ENCODE measurements at places on chromosomes 2 and 18.

DNA sequence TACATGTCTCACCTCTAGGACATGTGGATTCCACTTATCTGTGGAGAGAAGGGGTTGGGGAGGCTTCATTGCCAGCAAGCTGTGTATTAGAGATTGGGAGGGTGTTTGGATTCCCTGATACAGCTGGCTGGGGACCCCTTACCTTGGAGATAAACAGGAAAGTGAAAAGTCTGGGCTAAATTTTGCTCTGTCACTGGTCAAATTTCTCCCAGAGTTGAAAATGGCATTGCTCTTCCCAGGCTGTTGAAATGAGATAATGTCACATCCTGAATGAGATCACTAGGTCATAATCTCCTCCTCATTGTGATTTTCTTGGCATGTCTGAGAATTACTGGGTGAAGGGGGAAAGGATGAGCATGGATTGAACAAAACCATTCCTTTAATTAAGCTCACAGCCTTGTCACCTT, 265.0 kb upstream of the PARD3B start:
- DNase-seq: no peak

DNA sequence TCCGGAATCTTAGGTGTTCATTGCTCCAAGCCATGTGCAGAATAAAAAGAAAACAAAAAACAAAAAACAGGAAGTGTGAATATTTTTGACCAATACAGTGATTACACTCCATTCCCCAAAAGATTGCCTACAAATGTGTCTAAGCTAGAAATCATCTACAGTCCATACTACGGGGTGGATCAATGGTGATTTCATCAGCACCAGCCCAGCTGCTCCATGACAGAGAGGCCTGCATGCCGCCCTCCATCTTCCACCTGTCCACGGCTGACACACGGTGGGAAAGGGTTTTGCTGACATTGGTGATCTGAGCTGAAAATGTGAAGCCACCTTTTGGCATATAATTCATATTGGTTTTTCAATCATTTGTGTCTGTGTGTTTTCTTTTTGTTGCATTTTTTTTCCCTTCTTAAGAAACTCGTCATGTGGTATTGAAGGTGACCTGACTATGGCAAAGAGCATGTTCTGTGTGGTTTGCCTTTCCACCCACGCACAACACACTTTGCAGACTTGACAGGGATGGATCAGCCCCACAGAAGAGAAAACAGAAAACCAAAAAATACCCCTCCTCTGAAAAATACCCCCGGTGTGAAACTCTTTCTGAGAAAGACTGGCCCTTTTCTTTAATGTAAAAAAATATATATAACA, 533.1 kb downstream of the RNF144A start:
- DNase-seq: no peak

GRCh38 chr2:224413381-224413780, 11.5 kb upstream of the FAM124B start:
- DNase-seq: no peak

DNA sequence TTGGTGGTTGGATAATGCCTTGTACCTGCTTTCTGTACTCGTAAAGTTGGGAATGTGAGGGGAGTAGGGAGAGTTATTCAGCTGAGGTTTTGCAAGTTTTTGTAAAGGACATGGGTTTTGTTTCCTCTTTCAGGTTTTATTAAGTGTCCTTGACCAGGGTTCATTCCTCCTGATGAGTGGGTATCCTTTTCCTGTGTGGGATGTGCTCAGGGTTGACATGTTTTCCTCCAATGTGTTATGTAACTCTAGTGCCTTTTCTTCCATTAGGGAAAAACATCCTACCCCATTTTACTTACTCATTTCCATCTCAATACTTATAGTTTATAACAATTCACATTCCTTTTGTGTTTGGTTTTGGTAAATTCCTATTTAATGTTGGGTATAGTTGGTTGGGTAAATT, 48.4 kb downstream of the OTX1 start:
- DNase-seq: no peak

DNA sequence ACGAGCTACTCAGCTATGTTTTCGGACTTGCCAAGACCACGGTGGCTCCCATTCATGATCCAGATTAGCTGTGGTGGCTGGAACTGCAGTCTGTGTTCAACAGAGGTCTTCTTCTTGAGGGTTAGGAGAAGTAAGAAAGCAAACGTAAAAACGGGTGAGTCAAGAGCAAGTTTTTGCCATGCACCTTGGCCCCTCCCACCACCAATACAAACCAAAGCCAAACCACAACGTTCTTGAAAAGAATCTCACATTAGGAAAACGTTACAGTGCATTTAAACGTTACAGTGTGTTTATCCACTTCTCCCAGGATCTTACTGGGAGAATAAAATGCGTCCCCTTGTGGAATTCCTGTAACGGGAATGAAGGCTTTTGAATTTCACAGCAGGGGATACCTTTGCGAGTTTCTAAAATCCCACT, 725 bp downstream of the FBXO48 start:
- DNase-seq: no peak

- DNase-seq: no peak
Observed at GRCh38 chr2:233289648-233290047, 18.0 kb upstream of the SAG start.

GRCh38 chr2:148455791-148456190, 188.8 kb upstream of the EPC2 start:
- no peak for DNase-seq

DNA sequence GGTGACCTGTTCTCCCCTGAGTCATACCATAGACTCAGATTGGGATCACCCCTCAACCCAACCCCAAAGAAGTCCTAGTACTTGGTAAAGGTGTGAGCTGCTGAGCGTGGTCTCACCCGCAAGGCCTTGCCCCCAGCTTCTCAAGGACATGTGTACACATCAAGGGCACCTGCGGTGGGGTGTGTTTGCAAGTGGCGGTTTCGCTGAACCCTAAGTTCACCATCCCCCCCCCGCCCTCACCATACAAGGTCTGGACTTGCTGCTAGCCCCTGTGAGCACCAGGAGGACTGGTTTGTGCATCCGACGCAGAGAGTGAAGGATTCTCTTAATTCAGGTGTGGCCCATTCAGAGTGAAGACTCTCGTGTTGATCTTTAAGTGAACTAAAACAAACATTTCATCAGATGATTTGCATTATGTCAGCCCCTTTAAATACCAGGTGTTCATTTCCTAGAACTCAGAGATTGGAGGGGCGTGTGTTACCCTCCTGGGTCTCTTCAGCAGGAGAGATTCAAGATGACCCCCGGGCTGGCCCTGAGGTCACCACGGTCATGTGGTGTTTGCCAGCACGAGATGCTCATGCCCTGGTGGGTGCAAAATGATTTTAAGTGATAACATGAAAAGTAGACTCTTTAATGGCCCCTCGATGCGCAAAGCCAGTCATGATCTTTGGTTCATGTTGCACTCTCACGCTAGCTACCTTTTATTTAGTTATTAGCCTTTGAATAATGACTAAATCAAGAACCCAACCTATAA, 27.8 kb downstream of the MTERF4 start:
- DNase-seq: no peak

GRCh38 chr2:76197842-76198448, 487.2 kb upstream of the GCFC2 start:
- DNase-seq: peak; percentile 2

DNA sequence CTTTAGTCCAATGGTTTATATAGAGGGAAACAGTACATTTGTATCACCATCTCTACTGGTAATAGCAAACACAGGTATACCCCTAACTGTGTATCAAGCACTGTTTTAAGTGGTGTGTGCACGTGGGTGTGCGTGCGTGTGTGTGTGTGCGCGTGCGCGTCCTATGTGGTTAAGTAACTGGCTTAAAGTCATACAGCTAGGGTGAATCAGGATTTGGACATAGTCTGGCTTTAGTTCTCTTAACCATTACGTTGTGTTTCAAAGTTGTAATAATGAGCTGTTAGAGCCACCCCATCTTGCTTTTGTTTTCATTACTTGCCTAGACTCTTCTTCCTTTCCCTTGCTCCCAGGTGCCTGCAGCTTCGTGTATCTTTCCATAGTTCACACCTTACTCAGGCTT, 2.1 kb downstream of the HADHB start:
- no peak for DNase-seq

DNA sequence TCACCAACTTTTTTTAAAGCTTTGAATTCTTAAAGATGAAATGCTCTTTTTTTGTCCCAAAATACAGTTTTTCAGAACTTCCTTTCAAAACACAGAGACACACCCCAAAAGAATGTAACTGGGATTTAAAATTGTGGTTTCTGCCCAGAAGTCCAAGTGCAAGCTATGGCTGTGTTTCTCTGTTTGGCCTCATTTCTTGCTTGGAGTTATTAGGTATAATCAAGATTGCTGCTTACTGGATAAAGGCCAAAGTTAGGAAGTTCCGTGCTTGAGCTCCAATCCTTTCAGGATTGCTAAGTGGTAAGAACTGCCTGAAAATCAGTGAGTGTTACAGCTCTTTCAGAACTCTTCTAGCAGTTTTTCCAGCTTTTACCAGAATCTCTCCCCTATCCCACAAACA, 16.9 kb downstream of the ZBTB7C start:
- no peak for DNase-seq

DNA sequence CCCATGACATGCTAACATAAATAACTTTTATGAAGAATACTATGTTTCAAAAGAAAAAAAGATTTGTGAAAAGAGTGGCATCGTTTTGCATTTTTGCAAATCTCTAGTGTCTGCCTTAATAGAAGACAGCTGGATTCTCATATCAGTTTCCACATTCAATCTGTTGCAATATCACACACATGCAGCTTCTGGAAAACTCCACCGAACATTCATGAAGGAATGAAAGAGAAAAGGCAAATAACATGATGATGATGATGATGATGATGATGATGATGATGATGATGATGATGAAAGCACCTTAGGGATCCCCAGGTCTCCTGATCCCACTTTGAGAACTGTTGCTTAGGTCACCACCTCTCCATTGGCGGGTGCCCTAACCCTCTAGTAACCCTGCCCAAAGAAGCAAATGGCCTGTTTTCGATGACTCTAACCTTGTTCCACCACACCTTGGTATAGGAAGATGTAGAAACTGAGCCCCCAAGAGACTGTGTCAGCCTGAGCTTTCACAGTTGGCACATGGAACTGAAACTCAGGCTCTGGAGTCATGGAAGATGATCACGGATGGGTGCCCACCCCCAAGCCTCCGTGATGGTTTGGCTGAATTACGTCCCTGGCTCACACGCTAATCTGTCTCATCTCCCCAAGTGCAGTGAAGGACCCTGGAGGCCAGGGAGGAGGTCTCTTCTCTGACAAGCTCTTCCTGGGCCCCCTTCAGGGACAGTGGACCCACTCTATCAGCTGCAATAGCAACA, 80.1 kb upstream of the SMAD7 start:
- no peak for DNase-seq

DNA sequence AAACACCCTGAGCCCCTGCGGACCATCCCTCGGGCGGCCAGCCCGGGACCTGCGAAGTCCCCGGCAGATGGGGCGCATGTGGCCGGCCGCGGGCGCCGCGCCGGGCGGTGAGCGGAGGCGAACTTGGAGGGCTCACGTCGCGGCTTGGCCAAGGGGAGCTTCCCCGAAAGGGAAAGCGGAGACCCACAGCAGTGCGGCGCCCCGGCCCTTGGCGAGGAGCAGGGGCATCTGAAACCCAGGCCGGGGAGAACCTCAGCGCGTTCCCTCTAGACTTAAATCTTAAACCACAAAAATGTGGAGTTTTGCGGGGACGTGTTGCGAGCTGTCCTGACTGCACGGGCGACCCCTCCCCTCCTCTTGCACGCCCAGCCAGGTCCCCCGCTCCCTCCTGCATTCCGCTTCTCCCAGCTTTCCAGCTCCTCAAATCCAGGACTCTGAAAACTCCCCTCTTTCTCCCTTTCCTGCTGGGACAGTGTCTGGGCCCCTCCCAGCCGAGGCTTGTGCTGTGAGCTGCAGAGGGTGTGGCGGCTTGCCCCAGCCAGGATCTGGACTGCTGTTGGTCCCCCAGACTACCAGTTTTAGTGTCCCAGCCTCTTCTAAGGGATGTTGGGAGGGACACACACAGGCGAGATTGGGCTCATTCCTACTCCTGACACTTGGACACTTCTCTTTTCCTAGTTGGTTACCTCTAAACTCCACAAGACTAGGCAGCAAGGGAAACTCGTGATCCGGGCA, 1.3 kb downstream of the FMNL2 start:
- no peak for DNase-seq

GRCh38 chr2:223929571-223930102, 15.5 kb downstream of the WDFY1 start:
- DNase-seq: no peak

GRCh38 chr2:112003576-112004252, 51.4 kb upstream of the TMEM87B start:
- no peak for DNase-seq

- no peak for DNase-seq
Observed at GRCh38 chr2:11665510-11666362, 4.3 kb downstream of the NTSR2 start.

- no peak for DNase-seq
Observed at GRCh38 chr2:187138265-187138664, 289.3 kb upstream of the ZSWIM2 start.

- no peak for DNase-seq
Observed at GRCh38 chr2:85112906-85113625, 20.1 kb upstream of the TCF7L1 start.

DNA sequence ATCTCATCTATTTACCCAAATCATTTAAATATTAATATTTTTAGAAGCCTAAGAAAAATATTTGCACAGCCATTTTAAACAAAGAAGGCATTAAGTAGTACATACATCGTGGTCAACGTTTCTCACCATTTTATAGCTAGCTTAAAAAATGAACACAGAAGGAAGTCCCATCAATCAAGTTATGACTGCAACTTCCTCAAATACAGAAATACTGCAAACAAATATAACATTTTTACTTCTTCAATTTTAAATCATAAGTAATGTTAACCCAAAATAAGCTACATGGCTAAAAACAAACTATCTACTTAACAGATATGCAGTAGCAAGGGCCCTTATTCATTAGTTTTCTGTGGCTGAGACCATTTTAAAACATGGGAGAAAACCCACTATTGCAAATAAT, 30.6 kb downstream of the ITSN2 start:
- no peak for DNase-seq

GRCh38 chr18:693466-694187, 18.8 kb downstream of the ENOSF1 start:
- no peak for DNase-seq

DNA sequence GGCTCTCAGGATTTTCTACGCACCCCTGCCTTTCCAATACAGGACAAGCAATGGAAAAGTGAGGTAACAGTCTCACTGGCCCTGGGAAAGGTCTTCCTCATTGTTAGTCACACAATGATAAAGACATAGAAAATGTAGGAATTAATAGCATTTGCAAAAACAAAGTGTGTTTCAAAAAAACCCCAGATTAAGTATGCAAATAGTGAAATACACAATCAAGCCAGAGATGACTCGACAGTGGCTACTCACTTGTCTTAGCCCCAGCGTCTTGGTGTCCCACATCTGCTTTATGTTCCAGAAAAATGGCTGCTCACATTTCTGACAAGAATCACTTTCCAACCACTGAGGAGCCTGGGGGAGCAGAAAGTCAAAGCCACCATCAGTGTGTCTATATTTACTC, 47.0 kb upstream of the AP1S3 start:
- no peak for DNase-seq
